ENCODE measurements at places on chromosomes 5 and 9.
A peak's percentile ranks its signal among the peaks of the same experiment; 100 is the strongest.

DNA sequence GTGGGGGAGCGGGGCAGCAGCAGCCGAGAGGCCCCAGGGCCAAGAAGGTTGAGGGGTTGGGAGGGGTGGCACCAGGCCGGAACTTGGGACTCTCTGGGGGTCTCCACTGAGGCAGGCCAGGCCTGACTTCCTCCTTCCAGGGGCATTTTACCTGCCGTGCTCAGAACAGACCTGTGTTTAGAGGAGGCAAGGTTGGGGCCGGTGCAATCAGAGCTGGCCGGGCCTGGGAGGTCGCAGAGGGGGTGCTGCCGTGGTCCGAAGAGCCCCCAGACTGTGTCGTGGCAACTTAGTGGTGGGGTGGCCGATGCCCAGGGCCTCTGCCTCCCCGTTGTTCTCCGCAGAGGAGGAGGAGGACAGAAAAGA, 21.8 kb downstream of the GLT6D1 start:
- no peak for DNase-seq

DNA sequence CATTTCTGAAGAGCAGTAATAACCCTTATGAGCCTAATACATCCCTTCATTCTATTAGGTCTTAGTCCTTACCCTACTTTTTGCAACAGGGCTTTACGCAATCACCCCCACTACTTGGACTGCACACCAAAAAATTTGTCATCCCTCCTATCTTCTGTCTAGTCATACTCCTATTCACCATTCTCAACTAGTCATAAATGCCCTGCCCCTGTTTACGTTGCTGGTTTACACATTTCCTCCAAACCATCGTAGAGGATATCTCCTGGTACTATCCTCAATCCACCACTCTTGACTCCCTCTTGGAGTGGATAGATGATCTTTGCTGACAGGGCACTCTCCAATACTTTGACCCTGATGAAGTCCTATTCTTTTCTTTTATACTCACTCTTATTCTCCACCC, 98.2 kb upstream of the CCNG1 start:
- DNase-seq, result peak; percentile 2

DNA sequence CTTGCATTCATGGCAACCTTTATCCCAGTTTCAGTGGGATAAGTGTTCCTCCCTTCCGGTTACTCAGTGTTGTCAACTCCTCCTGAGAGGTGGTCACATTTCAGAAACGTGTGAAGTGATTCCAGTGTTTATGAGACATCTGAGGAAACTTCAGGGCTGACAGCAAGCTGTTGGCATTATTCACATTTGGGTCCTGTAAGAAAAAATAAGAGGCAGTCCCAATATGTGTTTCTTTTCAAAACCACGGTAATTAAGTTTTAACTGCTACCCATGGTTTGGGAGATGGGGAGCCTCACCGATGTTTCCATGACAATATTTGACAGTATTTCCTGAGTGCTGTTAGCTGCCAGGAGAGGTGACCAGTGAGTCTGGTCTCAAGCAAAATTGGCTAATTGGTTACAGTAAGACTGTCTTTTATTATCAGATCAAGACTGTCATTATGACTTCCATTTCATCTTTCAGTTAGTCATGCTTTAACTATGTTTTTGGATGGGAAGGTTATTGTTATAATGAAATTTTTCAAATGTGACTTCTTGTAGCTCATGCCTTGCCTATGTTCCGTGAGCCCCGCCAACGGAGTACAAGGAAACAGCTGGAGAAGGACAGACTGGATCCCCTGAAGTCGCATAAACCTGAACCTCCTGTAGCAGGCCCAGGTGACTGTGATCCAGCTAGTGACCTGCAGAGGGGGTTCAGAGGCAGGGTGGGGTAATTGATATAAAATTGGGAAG, 115.3 kb downstream of the GDNF start:
- peak; percentile 89 for DNase-seq

DNA sequence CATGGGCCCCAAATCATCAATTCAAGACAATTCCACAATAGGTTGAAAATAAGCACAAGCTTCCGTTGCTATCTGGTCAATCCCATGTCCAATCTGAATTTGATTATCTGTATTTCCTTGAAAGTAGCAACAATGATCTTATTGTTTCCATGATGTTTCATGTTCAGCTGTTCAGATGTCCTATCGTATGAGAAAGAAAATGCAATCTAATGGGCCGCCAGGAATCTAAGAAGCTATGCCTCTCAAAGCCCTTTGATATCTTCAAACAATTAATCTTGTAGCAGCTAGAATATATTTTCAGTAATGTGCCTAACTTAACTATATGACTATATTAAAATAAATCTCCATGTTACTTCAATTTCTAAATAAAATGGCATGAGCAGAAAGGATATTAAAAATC, 32.1 kb upstream of the ALDOB start:
- no peak for DNase-seq

- no peak for DNase-seq
Observed at GRCh38 chr5:1806974-1807373, 5.8 kb downstream of the NDUFS6 start.

- DNase-seq, result no peak
Observed at GRCh38 chr5:151222054-151222789, 1.7 kb downstream of the CCDC69 start.

DNA sequence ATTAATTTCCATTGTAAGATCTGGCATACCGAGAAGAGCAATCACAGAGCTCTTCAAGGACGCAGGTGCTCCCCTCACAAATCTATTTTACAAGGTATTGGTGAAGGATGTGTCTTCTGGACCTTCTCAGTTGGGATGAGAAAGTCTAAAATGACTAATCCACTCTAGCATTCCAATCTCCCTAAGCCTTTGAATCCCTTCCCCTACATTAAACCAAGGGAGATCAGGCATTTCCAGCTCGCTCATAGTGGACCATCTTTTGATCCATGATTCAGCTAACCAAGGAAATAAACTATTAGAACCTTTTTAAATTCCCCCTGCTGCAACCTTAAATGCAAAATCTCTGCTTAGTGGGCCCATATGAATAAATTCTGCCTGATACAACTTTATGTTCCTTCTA, 95.9 kb upstream of the FBN2 start:
- no peak for DNase-seq

GRCh38 chr5:151499501-151500035, 52.2 kb downstream of the SLC36A1 start:
- no peak for DNase-seq

GRCh38 chr9:124122321-124122720, 110.8 kb downstream of the LHX2 start:
- peak; percentile 44 for DNase-seq

- DNase-seq, result no peak
Observed at GRCh38 chr5:39670391-39670790, 245.6 kb upstream of the DAB2 start.

DNA sequence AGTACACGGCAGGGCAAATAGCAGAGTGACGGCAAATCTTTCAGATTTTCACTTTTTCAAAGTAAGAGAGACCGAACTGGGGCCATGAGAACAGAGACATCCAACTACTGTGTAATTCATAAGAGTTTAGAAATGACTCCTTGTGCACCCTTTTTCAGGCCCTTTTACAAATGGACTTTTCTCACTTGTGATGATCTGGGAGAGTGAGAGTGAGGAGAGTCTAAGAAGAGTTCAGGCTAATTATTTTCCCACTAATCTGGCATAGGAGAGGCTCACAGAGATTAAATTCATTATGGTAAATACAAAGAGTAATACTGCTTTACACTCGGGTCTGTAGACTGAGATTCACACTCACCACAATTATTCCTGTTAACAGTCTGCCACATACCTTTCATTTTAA, 880 bp upstream of the CCNG1 start:
- DNase-seq, result no peak

DNA sequence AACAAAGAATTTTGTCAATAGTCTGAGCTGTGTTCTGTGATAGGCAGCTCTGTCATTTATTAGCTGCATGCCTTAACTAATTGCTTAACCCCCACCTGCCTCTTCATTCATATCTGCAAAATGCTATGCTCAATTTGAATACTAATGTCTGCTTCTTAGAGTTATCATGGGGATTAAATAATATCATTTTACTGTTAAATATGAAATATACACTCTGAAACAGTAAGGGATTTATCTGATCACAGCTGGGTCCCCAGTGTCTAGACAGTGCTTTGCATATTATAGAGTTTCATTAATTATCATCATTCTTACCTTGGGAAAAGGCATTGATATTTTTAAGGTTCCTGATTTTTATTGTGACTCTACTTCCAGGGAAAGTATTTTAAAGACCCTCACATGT, 12.0 kb downstream of the TEX48 start:
- no peak for DNase-seq

DNA sequence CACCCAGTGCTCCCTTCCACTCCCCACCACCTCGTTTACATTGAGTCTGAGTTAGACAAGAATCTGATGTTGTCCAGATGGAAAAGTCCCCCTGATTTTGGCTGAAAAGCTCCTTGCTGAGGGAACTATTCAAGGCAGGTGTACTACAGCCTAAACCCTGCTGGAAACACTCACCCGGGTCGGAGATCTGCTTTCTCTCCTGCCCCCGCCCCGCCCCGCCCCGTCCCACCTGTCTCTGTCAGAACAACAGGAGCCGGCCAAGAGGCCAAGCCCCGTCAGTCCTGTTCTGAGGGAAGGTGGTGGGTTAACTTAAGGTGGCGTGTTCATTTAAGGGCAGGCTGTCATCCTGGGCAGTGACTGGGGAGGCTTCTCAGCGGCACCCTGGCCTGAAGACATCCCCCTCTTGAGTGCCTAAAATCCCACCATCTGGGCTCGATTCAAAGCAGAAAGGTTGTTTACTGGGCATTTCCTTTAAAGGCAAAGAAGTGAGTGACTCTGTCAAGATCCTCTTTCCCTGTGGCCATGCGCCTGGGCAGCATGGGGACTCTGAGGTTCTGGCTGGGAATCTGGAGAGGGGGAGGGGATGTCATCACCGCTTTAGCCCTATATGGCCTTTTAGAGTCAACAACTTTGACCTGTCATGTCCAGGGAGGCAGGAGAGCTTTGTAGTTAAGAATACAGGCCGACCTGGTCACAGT, 71.1 kb upstream of the NEURL1B start:
- no peak for DNase-seq

- peak; percentile 8 for DNase-seq
Observed at GRCh38 chr5:157266286-157267007, 524 bp downstream of the CYFIP2 start.

DNA sequence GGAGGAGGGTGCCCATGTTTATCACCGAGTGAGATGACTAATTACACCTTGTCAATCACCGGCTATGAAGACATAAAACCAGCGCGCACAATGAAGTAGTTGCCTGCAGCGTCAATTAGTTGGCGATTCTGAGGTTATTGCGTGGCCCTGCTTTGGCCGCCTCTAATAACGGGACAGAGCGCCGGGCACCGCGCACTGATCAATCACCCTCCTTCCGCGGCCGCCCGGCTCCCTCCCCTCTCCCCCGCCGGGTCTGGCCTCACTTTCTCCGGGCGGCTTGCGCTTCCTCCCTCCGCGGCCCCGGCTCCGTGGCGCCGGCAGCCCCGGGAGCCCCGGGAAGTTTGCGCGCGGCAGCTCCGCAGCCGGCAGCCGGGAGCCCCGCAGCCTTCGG, 3.3 kb upstream of the LHX2 start:
- DNase-seq, result no peak

DNA sequence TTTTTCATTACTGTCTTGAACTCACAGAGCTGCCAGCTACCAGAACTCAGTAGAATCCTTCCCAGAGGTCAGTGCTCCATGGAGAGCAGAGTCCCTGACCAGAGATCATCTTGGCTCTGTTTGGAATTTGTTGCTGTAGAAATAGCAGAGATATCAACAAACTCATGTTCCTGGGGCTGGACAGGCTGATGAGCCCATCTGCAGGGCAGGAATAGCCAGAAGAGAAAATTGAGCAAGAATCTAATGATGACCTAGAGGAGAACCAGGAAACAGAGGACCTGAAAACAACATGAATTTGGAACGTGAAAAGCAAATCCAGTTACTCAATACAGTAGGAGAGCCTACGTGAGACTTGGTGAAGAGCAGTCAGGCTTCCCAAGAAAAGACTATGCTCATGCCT, 437.8 kb downstream of the PLK2 start:
- DNase-seq, result peak; percentile 4

- DNase-seq, result no peak
Observed at GRCh38 chr9:112868461-112868860, 22.2 kb downstream of the SLC46A2 start.

DNA sequence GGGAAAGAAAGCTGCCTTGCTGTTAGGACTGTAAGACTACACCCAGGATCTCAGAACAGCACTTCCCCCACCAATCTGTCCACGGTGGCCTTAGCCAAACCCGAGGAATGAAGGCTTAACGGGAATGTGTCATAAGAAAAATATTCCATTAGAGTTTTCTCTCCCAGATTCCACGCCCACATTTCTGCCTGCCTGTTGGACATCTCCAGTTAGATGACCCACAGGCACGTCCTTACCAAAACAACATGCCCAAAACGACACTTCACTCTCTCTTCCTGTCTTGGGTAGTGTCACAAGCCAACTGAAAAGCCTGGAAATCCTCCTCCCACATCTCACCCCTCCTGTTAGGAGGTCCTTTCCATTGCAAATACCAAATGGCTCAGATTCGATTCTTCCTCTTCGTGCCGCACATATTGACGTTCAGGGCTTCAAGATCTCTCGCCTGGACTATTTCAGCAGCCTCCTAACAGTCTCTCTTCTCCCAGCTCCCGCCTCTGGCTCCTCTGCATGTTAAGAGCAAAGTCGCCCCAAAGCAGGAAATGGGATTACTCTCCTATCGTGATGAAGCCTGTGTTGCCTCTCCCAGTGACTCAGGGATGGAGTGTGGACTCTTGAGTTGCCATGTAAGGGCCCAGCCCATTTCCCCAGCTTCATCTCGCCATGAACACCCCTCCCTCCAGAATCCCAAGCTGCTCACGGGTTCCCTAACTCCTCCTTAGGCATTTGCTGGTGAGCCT, 159.3 kb downstream of the NR3C1 start:
- peak; percentile 99 for DNase-seq

GRCh38 chr9:88954066-88954465, 37.2 kb upstream of the S1PR3 start:
- DNase-seq, result peak; percentile 67

DNA sequence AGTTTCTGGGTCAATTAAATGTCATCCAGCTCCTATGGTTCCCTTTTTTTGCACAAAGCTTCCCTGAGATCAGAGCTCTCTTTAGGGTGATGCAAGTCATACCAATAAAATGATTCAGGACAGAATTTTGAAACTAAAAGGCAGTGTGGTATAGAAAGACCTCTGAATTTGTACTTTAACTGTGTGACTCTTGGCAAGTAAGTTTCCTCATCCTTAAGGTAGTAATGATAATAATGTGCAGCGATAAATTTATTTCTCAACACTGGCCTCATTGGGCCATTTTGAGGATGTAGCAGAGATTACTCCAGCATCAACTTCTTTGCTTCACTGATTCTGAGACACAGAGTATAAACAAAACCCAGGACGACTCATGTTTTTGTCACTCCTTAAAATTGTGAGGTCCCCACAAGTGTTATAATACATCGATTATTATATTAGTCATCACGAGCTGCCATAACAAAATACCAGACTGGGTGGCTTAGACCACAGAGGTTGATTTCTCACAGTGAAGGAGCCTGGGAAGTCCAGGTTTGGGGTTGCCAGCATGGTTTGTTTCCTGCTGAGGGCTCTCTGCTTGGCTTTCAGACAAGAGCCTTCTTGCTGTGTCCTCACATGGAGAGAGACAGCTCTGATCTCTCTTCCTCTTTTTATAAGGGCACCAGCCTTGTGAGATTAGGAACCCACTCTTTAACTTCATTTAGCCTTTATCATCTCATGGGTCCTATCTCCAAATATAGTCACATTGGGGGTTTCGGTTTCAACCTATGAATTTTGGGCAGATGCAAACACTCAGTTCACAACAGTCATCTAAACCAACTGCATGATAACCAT, 293.0 kb downstream of the ZNF608 start:
- DNase-seq, result peak; percentile 79
